Endothelial cell of umbilical vein (primary cell): ENCODE measurements at places on chromosomes 16 and 17. TPM values are rescaled to one million over a fixed set of nuclear protein-coding genes. Genes with fewer than 3 reads are reported as not detected.

DNA sequence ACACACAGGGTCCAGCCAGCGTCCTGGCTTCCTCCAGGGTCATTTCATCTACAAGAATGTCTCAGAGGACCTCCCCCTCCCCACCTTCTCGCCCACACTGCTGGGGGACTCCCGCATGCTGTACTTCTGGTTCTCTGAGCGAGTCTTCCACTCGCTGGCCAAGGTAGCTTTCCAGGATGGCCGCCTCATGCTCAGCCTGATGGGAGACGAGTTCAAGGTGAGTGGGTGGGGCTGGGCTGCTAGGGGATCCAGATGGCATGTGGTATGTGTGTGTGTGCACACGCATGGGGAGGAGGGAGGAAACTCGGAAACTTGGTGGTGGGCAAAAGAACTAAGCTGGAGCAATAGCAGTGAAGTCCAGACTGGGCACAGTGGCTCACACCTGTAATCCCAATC lies 11.5 kb downstream of the CETP start:
- DNase-seq, result no peak

DNA sequence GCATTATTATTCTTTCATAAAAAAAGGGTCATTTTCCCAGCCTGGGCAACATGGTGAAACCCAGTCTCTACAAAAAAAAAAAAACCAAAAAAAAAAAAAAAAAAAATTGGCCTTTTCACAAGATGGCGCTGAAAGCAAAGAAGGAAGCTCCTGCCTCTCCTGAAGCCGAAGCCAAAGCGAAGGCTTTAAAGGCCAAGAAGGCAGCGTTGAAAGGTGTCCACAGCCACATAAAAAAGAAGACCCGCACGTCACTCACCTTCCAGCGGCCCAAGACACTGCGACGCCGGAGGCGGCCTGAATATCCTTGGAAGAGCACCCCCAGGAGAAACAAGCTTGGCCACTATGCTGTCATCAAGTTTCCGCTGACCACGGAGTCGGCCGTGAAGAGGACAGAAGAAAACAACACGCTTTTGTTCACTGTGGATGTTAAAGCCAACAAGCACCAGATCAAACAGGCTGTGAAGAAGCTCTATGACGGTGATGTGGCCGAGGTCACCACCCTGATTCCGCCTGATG lies 4.9 kb upstream of the PGAP6 start:
- DNase-seq, result no peak

Gene TP53TG3B
- not detected in 2 replicates for total RNA-seq

- DNase-seq, result no peak
These were observed 19.0 kb downstream of the TRPV1 start for GRCh38 chr17:3590231-3590630.

GRCh38 chr16:28098959-28099945 lies 35.7 kb upstream of the GSG1L start:
- no peak for DNase-seq

DNA sequence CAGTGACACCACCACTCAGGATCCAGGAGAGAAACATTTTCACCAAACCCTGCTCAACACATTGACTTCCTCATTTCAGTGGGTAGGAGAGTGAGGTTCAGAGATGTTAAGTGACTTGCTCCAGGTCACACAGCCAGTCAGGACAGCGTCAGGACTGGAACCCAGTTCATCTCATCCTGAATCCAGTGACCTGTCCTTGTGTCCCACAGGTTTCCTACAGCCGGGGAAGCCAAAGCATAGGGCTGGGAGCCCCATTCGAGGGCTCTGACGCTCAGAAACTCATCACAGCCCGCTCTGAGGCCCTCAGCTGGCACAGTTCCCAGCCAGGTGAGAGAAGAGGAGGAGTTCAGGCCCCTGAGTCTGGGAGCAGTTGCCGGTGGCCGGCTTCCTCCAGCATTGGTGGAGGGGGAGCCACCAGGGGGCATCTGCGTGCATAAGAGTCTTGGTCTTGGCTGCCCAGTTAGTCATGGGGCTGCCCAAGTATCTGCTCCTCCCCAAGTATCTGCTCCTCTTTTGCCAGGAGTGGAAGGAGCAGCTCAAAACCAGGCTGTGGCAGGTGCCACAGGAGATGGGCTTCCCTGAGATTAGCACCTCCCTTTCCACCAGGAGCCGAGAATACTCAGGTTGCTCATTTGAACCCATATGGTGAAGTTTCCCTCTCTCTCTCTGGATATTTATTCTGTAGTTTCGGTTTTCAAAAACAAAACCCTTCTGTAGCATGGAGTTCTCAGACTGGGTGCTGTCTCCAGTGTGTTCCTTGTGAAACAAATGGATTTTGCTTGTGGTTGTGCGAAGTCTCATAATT lies 56.0 kb downstream of the TNFRSF13B start:
- peak; percentile 17 for DNase-seq

DNA sequence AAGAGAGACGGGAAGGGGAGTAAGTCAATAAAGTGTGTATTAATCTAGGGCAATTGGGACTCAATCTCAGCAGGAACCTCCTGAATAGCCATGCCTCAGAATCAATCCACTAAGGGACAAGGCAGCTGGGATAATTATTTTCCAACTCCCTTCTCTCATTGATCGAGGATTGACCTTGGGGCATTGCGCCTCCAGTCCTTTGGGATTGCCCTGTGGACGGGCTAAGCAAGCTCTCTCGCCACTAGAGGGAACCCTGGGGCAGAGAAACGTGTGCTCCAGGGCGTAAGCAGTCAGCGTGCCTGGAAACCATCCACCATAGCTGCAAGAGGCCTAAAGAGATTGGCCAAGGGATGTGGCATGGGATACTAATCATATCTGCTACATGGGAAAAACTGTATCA lies 53.9 kb upstream of the ERCC4 start:
- DNase-seq, result peak; percentile 73

GRCh38 chr16:69083306-69083941 lies 22.0 kb upstream of the HAS3 start:
- DNase-seq, result no peak

- no peak for DNase-seq
These were observed 1453.7 kb downstream of the CDH8 start for GRCh38 chr16:60582528-60582927.

DNA sequence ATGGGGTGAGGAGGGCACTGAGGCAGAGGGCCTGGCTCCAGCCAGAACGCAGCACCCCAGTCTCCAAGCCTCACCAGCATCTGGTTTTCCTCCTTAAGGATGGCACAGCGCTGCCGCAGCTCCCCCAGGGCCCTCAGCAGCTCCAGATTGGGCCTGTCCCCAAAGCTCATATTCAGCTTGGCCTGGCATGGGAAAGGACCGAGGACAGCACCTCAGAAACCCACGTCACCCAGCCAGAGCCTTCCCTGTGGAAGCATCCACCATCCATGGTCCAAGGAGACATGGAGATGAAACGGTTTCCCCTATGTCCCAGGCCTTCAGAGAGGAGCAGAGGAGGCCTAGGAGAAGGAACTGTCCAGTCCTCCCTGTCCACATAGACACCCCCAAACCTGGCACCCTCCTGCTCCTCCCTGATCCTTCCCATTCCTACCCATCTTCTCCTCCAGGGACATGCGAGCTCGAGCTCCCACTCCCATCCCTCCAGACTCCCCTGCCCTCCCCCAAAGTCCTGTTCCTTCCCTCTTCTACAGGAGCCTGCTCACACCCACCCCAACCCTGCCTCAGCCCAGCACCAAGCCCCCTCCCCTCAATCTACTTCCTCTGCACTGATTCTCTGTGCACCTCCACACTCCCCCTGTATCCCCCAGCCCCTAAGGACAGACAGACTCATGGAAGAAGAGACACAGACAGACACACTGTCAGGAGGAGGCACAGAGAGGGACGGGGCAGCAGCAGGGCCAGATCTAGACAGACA lies 1.8 kb downstream of the TSPOAP1 start:
- no peak for DNase-seq

DNA sequence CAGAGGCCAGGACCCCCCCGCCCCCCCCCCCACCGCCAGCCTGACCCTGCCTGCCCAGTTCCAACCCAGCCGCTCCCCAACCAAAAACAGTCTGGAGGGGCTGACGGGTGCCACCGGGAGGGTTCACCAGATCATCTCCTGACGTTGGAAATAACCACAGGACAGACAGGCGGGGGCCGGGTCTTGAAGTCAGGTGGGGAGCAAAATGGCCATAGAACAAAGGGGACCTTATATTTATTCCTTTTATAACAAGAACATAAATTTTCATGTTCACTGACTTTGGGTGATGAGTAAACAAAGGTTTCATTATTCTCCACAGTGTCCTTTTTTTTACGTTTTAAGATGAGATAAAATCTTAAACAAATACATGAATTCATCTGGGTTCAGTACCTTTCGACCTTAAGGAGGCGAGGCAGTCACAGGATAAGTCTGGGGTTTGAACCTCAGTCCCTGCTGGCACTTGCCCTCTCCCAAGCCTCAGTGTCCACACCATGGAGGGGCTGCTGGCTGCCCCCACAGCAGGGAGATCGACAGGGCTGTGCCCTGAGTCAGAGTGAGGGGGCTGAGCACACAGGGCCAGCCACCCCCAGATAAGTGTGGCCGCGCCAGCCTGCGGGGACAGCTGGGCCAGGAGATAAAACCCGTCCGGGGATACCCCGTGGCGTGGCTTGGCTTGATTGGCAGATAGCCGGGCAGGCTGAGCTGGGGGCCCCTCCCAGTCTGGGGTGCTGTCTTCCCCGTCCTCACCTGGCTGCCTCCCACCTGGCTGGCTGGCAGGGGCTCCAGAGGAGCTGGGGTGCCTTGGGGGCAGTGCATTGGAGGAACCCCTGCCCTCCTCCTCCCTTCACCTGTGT lies 15.0 kb downstream of the SLC7A5 start:
- DNase-seq, result no peak
